ENCODE measurements at places on chromosomes 7 and 10.
A peak's percentile ranks its signal among the peaks of the same experiment; 100 is the strongest.

DNA sequence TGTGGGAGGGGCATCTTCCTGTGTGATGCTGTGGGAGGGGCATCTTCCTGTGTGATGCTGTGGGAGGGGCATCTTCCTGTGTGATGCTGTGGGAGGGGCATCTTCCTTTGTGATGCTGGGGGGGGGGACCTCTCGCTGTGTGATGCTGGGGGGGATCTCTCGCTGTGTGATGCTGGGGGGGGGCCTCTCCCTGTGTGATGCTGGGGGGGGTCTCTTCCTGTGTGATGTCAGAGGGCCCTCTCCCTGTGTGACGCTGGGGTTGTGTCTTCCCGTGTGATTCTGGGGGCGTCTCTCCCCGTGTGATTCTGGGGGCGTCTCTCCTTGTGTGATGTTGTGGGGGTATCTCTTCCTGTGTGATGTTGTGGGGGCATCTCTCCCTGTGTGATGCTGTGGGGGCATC, 27.9 kb upstream of the DPYSL4 start:
- DNase-seq: peak; percentile 31

DNA sequence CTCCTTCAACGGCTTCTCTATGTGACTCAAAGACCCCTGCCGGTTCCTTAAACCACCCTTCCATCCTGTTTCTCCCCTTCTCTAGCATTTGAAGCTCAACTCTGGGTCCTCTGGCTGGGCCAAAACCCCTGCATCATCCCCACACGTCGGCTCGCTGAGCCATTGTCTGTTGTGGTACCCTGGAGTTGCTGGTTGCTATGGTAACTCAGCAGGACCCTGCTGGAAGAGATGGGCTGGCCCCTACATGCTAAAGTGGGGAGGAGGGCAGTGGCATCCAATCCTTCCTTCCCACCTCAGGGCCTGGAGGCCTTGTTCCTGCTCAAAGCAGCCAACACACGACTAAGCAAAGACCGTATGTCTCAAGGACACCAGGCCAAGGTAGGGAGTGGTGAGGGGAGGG, 452.5 kb downstream of the PLXNA4 start:
- no peak for DNase-seq

DNA sequence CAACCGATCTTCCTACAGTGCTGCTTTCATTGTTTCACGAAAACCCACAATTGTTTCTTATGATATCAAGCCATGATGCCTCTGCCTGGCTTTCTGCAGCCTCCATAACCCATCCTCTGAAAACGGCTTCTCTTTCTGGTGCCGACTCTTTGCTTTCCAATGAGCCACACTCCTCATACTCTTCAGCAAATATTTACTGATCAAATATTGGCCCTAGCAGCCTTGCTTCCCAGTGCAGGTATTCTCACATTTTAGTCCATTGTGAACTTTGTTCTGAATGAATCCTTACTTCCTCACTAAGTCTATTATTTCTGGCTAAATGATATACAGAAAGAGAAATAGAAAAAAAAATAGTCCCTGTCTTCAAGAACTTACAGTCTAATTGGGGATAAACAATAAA, 35.5 kb downstream of the LAMB1 start:
- DNase-seq: no peak

DNA sequence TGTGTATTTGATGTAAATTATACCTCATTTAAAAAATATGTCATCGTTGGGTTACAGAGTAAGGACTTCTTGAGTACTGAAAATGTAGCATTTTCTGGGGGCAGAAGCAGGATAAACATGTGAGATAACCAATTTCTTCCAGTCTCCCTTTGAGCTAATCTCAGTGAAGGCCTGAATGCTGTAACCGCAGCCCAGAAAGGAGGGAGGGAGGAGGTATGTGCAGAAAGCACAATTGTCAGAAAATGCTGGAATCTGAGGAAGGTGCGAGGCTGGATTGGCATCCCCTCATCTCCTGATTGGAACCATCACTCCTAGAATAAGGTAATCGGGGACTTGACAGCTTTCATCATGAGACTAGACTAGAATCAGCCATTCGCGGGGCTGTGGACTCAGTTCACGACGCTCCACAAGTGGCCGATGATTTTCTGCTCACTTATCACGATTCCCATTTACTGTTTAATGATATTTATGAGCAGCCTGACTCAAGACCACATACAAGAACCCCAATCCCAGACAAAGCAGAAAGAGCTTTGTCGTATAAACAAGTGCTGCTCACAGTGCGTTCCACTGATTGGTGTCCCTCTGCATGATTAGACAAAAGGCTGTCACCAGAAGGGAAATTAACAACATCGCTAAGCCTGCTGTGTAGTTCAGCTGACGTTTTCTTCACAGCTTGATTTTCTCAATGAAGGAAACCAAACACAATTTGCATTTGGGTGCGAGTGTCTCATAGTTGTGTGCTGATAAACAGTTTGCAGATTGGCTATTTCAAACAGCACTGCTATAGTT, 93.2 kb downstream of the SVIL start:
- no peak for DNase-seq

DNA sequence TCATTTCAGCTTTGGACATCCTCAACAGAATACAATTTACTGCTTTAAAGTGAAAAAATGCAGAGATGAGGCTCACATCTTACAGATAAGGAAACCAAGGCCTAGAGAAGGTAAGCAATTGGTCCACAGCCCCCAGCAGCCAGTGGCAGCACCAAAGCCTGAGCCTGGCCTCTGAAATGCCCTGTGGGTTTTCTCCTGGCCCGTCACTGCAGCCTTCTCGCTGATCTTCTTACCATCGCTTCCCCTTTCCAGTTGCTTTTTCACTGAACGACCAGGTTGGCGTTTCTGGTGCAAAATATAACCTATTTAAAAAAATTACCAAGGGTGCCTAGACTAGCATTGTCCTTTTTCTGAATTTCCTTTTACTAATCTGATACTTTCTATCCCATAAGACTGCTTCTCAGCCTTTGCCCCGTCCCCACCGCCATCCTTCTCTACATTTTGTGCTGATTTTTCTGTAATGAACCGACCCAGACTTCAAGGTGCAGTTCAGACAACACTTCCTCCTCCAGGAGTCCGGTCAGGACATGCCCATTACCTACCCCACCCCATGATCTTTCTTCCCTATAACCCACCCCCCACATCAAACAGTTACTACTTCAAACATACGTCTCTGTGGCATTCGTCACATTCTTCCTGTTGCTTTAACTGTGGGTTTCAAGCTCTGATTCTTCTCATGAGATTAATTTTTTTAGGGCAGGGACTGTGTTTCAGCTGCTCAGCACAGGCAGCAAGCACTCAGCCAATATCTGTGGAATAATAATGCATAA, 289.4 kb downstream of the DNAJB6 start:
- peak; percentile 78 for DNase-seq

- no peak for DNase-seq
Observed at GRCh38 chr7:18530224-18531179, 35.0 kb downstream of the HDAC9 start.

DNA sequence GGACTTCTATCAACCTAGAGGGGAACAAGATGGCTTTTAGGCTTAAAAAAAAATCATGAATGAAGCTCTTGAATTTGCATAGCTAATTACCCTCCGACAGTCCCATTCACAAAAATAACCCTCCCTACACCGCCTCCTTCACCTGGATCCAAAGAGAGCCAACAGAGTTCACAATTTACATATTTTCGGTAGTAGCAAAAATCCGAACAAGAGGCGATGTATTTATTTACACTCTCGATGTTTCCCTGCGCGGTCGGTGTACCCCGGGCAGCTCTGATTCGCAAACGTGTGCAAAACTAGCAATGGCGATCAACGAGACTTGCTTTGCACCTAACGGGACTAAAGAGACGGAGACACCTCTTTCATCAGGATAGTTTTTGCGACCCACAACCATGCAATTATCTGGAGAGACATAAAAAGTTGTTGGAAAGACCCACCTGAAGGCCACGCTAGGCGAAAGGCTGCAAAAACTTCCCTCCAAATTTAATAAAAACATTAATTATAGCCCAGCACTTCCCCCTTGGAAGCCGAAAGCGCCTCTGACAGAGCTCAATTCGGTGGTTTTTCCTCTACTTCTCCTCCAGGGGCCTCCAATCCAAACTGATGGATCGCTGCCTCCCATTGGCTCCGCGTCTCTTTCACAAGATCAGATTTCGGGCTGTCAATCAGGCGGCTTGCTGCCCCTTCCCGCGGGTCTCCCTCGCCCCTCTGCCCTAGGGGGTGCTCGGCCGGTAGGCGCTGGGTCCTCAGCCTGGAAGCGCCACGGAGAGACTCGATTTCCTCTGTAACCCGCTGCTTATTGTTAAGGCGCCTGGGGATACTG, at the start of gene ETV1:
Gene ETV1, minus strand, starts transcription at position 541 of the 823 bp plus-strand sequence. CDS start 614 bp downstream, outside the sequence.
- DNase-seq: no peak

- DNase-seq: no peak
Observed at GRCh38 chr10:76150139-76150875, 718.9 kb downstream of the LRMDA start.

DNA sequence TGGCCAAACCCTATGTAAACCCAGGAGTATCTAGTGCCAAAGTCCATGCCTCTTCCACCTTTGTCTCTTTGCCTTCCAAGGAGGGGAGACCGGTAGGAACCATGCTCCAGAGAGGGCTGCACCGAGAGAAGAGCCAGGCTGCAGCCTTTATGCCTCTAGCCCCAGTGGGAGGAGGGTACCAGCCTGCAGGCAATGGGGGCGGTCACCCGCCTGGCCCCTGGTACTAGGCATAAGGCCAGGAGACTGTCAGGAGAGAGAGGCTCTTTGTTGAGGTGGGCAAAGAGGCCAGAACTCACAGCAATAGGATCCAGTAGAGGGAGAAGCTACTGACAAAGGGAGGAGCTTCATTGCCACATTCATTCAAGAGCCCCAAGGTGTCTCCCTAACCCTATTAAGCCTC, 146.6 kb upstream of the PDE1C start:
- no peak for DNase-seq

GRCh38 chr7:102434039-102434486, 688 bp downstream of the ORAI2 start:
- DNase-seq: peak; percentile 27

DNA sequence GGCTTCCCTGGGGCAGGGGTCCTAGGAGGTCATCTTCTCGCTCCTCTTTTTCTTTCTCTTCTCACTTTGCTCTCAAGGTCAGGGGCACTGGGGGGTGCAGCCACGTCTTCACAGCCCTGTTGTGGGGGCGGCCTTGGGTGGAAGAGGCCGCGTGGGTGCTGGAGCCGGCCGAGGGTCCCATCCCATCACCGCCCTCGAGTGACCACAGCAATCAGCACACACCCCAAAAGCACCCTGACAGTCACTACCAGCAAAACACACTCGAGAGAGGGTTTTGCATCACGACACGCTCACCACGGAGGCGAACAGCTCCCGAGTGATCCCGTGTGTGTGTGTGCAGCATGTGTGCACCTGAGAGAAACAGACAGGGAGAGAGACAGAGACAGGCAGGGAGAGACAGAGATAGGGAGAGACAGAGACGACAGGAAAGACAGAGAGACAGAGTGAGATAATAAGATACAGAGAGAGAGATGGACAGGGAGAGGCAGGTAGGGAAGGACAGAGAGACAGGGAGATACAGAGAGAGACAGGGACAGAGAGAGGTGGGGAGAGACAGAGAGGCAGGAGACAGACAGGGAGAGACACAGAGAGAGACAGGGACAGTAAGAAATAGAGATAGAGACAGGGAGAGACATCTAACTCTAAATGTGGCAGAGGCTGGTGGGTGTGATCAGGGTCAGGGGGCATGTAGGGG, 100.9 kb downstream of the WDR37 start:
- no peak for DNase-seq

DNA sequence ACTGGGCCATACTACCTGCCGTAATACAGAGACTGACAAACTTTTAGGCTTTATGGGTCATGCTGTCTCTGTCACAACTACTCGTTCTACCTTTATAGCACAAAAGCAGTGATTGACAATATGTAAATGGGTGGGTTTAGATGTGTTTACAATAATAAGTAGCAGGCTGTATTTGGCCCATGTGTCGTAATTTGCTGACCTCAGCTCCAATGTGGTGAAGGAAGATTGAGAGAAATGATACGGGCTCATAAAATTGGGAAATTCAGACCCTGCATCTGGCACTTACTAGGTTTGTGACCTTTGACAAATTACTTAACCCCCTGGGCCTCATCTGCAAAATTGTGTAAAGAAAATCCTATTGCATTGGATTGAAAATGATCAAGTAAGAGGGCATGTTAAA, 150.8 kb upstream of the NPSR1 start:
- no peak for DNase-seq

GRCh38 chr10:27611744-27612550, 107.8 kb downstream of the RAB18 start:
- no peak for DNase-seq

DNA sequence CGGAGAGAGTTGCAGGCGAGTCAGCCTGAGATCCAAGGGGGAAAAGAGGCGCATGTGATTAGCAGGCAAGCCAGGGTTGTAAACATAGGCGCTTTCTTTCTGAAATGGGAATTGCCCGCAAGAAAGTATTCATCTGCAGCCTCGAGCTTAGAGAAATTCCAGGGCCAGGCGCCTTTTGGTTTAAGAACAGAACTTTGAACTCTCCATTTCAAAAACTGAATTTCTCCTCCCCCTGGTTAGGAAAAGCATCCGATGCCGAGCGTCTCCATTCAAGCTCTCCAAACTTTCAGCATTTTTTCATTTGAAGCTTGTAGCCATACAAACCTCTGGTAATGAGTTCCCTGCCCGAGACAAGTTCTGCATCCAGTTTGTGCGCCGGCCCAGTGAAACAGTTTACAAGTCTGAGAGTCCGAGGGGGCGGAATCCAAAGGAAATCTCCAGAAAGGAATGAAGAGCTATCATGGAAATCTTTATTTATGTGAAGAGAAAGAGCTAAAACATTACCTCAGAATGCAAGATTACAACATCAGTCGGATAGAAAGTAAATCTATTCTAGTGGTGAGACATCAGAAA, 69.9 kb downstream of the FAM204A start:
- no peak for DNase-seq

DNA sequence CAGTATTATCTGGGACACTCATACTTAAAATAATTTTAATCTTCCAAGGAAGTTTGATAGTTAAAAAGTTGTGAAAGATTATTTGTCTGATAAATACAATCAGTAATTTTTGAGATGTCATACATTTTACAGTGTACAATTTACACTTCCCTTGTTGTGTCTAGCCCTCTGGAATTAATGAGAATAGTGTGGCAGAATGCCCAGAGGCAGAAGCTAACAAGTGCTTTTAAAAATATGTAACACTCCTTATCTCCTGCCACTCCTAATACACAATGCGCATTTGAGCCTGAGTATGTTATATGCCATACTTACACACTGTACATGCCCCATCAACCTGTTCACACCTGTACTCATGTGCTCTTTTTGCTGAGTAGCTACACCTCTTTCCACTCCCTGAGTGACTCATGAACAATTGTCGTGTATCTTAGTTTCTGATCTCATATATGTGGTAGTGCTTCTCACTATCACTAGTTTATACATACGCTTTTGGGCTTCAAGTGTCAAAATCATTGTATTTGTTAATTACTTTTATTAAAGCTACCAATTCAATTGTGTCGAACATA, 106.9 kb upstream of the GNAI1 start:
- no peak for DNase-seq

Data from CD8-positive, alpha-beta memory T cell (primary cell).